ENCODE measurements at places on chromosomes 3 and 15.

DNA sequence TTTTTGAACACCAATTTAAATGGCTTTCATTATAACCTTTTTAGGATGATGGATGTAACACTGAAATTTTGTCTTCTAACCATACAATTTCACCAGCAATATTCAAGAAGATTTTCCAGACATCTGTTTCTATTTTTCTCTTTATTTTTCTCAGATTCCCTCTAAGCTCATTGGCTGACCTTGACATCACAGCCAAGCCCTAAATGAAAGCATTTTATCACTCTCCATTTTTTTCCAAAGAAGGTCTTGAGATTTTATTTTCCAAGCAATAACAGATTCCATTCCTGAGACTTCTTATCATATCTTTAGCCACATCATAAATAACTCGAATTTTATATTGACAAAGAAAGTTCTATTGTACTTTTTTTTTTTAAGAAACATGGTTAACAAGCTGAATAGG, 392.6 kb upstream of the THBS1 start:
- no peak for DNase-seq

DNA sequence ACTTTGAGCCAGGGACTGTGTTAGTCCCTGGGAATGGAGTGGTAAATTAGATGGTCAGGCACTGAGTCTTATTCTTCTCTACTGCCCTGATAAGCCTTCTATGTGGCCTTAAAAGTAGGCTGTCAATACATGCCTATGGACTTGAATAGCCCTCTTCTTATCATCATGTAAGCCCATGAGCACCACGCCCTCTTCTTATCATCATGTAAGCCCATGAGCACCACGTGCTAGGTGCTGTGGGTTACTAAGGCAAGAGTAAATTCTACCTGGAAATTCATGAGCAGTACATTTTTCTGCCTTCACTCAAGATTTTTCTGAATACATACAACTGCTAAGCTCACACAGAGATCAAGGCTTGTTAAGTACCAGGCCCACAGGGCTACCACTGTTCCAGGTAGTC, 68.5 kb downstream of the DHX30 start:
- DNase-seq = peak; percentile 34

DNA sequence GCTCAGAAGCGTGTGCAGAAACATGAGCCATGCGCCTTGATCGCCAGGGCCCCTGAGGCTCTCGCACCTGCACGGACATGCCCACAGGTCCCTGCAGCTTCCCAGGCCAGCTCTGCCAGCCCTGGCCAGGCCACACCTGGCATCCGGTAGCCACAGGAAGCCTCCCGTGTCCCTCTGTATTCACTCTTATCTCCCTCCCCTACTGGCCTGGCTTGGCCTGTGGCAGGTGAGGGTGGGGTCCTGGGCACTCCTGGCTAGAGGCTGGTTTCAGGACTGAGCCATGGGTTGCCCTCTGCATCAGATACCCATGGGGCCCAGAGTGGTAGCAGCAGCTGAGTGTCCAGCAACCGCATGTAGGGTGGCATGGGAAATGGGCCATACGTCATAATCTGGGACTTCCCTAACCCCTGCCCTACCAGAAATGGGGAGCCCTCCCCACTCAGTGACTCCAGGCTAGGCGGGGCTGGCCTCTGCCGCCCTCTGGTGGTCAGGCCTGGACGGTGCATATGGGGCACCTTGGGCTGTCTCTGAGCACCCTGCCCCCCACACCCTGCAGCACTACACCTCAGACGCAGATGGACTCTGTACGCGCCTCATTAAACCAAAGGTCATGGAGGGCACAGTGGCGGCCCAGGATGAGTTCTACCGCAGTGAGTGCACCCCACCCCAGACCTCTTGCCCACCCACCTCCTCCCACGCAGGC, 12.6 kb upstream of the LMAN1L start:
- peak; percentile 68 for DNase-seq

DNA sequence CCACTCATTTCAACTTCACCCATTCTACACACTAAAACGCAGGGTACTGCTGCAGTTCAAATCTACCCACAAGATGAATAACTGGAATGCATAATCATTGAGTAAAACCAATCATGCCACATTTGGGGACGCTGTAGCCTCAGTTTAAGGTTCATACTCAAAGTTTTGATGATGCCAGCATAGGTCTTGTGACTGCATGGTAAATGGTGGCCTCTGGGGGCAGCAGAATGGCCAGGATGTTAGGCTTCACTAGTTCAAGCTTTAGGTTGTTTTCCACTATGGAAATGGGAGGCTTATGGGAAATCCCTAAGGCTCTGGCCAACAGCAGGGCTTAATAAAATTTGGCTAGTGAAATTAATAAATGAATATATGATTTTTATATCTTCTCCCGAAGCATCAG, 104.3 kb upstream of the TSC22D2 start:
- DNase-seq = no peak

DNA sequence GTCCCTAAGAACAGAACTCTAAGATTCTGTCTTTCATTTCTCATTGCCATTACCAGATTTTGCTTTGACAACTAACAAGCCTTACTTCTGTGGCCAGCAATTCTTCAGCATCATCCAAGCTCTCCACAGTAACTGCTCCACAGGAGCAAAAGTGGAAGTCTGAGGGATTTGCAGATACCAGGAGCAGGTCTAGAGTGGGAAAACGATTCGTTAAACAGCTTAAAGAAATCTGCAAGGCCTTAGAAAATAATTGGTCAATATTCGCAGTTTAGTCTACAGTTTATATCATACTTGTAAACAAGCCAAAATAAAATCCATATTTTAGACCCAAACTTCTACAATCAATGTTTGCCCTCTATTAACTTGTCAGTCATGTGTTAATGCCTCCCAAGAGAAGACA, 24.1 kb downstream of the MYH15 start:
- DNase-seq = no peak

Data from NCI-H226 (cell line).